Stimulated activated CD8-positive, alpha-beta memory T cell treated with anti-CD3 and anti-CD28 coated beads, Interleukin-2, amount 100 ng/mL, for 48 hours (primary cell): ENCODE measurements at places on chromosomes 12 and 14.

DNA sequence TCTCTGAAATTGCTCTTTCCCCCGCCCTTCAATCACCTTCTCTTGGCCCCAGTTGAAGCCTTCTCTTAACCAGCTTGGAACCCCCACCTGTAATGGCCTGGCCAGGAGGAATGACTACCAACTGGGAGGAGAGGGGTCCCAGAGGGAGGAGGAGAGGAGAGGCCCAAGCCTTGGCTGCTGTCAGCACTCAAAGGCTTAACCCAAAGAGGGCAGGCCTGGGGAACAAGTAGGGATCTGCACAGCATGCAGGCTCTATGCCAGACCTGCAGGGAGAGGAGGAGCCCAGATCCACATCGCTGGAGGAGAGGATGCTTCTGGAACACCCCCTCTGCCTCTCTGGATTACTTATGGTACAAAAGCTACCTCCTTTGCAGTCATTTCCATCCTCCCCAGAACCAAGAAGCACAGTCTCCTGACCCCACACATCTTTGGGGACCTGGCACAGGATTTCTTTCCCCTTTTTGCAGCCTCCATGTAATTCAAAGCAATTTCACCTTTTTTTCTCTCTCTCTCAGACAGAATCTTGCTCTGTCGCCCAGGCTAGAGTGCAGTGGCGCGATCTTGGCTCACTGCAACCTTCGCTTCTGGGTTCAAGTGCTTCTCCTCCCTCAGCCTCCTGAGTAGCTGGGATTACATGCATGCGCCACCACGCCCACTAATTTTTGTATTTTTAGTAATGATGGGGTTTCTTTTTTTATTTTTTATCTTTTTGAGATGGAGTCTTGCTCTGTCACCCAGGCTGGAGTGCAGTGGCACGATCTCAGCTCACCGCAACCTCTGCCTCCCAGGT lies 6.2 kb downstream of the RARG start:
- no peak for DNase-seq

DNA sequence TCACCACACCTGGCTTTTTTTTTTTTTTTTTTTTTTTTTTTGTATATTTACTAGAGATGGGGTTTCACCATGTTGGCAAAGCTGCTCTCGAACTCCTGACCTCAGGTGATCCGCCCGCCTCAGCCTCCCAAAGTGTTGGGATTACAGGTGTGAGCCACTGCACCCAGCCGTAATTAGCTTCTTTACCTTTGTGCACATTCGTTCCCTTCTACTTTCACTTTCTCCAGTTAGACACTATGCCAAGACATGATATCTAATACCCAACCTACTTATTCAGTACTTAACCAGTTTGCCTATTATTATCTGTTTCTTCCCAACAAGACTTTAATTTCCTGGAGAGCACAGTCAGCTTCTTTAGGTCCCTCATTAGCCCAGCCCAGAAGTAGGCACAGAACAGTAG lies 5.3 kb downstream of the STYK1 start:
- no peak for DNase-seq

DNA sequence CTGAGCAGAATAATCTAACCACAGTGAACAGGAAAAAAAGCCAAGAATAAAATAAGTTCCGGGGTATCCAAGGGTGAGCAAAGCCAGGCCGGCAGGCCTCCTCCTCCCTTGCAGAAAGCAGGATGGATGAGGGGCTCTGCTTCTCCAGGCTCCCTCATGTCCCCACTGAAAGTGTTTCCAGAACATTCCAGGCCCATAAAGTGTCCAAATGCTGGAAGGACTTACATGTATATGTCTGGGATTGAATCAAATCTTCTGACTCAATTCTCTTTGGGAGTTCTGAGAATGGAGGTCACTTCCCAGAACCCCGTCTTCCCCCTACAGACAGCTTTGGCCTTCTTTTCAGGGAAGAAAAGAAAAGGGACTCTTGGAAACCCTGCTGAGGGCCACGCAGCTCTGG lies 25.0 kb upstream of the BDKRB1 start:
- DNase-seq, result no peak

DNA sequence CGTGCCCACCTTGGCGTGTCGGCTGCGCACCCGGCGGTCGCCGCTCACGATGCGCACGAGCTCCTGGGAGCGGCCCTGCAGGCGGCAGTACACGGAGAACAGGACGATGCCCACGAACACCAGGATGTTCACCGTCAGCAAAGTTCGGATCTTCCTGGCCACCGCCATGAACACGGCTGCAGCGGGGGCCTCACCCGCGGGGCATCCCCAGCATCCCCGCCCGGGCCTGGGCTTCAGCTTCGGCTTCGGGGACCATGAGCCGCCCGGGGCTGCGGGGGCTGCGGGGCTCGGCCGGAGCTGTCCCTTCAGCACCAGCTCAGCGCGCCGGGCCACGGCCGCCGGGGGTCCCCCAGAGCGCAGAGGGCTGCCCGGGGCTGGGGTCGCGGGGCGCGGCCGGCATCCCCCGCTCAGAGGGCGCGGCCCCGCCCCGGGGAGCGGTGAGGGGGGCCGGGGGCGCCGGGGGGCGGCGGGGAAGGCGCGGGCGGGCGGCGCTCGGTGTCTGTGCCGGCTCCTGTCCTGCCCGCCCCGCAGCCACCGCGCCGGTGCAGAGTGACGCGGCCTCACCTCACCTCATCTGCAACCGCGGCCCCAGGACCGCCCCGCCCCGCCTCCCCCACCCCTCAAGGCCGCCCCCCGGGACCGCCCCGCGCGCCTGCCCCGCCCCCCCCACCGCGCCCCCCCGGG lies at the start of gene GALNT9:
Gene GALNT9, minus strand, starts transcription at position 554 of the 684 bp plus-strand sequence. Its CDS starts 386 bp downstream, at position 168.
- DNase-seq, result no peak

- no peak for DNase-seq
These were observed 1005.5 kb downstream of the VRK1 start for GRCh38 chr14:97802430-97803373.

GRCh38 chr12:68259318-68259940 lies 6.0 kb upstream of the IL22 start:
- DNase-seq, result no peak
